Psoas muscle (tissue), 8 donors: ENCODE measurements at places on chromosomes 7 and 10. TPM values are rescaled to one million over a fixed set of nuclear protein-coding genes. Genes with fewer than 3 reads are reported as not detected.

DNA sequence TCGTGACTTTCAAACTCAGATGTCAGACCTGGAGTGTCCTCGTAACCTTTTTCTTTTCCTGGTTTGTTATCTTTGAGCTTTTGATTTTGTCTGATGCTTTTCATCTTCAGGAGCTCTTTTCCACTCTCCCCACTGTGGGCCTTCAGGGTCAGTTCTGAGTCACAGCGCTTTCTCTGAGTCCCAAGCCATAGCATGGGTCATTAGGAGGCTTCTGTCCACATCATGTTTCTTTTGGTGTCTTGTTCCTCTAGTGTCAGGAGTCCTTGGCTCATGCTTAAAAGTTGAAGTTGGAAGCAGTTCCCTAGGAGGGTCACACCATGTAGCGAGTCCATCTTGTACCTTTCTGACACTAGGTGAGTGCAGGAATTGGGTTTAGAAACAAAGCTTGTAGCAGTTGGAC is 40.3 kb downstream of the DAGLB start:
- DNase-seq: no peak

- no peak for DNase-seq
Observed at GRCh38 chr7:131544449-131545301, 11.8 kb downstream of the PODXL start.

- no peak for DNase-seq
Observed at GRCh38 chr7:105640956-105641810, 59.9 kb upstream of the EFCAB10 start.

FAM180A gene
- not detected for total RNA-seq

DNA sequence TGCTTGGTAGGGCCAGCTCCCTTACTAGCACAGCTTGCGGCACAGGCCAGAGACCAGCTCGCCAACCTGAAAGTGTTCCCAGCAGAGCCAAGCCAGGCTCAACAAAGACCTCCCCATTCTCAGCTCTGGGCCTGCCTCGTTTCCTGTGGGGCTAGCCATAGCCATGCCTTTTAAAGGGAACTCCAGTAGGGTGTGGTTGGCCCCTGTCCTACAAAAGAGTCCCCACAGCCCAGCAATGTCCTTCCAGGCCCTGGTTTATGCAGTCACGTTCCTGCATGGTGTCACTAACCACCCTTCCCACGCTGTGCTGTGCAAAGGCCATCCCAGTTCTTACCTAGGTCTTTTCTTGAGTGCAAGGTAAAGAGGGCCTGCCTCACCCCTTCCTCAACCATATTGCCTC is 87.8 kb upstream of the LRRC4 start:
- no peak for DNase-seq

DNA sequence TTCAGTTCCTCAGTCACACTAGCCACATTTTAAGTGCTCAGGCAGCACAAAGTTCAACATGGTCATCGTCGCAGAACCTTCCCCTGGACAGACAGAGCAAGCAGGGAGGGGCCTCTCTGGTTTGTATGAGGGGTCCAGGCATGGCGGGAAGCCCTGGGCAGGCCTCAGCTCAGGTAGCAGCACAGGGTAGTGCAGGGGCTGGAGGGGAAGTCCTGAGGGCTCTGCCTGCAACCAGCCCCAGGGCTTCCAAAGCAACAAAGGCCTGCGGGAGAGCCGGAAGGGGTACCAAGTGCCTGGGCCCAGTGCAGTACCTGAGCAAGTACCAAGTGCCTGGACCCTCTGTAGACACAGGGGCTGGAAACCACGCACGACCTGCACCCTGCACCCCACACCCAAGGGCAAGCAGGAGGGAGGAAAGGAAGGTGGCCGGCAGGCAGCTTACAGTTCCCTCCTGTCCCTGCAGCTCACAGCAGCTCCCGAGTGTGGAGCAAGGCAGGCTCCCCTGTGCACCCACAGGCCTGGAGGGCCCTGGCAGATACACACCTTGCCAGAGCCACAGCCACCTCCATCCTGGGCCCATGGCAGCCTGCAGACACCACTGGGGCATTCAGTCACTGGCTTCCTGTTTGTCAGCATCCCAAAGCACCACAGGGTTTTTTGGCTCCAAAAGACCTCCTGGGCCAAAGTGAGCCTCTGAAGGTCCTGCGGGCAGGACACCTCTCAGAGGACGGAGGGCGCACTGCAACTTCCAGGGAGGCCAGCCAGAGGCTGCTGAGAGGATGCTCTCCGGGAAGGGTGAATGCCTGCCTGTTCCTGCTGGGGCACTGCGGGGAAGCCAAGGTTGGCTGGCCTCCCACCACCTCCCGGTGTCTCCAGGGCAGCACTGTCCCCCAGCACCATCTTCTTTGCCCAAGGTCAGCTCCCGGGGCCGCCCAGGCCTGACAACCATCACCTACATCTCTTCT is 6.5 kb upstream of the RET start:
- DNase-seq: peak; percentile 46

TRIM73 gene
- 0.27 TPM for total RNA-seq

GRCh38 chr10:83012866-83013265 is 1126.4 kb upstream of the GHITM start:
- DNase-seq: no peak

DNA sequence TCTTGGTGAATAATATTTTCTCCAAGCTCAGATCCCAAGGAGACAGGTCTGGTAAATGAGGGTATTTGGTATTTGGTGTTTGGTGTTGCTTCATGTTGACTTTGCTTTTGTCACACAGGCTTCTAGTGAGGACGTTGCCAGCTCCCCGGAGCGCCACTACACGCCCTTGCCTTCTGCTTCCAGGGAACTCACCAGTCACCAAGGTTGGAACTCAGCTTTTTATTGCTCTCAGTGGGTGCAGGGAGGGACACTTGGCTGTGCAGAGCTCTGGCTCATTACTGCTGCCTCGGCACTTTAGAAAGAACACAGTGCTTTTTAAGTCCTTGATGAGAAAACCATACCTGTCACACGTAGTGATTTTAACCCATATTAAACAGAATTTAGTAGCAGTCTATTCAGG is 892.9 kb downstream of the LRMDA start:
- DNase-seq: peak; percentile 26
